ENCODE measurements at places on chromosomes 11 and 22.

GRCh38 chr11:11608783-11609232 is 13.0 kb downstream of the GALNT18 start:
- no peak for DNase-seq

DNA sequence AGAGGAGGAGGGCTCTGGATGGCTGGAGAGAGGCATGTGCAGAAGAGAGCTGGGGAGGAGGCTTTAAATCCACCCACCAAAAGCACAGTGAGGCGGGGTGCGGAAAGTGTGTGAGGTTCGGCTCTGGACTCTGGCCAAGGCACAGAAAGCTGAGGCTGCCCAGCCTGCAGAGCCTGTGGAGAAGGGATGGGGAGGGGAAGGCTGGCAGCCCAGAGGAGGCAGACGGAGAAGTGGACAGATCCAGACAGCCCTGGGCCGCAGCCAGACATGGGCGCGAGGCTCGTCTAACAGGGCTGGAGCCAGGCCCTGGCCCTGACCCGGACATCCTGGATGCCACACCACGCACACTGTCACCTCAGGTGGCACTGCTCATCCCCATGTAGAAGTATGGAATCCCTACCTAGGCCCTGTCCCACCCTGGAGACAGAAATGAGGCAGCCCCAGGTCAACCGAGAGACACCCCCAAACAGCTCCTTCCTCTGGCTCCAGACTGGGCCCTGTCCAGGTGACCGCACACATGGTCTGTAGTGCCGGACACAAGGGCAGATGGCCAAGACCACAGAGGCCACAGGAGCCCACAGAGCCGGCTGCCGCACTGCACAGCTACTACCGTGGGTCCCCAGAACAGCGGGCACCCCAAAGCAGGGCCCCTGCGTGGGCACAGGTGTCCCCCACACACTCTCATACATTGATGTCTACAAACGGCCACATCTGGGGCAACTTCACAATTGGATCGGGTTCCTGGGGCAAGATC is 16.6 kb upstream of the MOB2 start:
- DNase-seq, result no peak

DNA sequence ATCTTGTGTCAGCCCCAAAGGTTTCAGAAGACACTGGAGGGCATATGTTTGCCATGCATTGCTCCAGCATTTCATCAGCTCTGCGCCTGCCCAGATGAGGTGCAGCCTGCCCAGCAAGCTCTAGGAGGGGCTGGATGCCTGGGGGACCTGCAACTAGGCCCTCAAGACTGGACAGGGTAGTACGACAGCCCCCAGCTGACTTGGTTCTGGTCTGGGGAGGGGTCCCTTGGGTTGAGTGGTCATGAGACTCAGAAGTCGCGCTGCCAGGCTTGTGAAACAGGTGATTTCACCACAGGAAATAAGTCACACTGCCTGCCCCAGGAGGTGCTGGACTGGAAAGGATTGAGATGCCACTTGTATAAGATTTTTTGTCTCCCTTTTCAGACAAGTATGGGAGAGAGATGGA is 23.4 kb downstream of the TPBGL start:
- no peak for DNase-seq

DNA sequence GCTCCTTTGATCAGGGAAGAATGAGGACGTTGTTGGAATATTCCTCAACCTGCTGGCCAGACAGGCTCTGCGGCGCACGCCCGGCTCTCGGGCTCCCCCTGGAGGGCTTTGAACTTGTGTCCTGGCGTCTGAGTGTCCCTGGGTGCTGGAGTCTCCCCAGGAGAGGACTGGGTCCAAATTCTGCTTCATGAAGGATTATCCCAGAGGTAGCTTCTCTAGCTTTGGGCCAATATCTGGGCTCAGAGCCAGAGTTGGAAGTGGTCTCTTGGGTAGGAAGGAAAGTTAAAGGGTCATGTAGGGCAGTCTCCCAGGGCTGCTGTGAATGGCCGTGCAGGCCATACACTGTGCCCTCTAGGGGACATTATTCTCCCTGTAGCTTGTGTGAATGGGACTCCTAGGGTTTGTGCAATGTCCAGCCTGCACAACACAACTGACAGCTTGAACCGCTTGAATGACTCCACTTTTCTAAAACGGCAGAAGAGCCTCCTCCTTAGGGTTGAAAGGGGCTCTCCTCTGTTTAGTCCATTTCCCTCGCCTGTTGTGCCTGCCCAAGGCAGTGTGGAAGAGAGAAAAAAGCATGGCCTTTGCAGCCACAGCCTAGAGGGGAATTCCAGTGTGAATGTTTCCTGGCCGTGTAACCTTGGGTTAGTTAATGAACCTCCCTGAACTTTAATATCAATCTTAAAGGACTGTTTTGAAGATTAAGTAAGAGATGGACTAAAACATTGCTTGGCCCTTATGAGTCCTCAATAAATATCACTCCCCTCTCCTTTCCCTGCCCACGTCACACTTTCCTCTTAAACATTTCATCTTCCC is 111.2 kb upstream of the THY1 start:
- DNase-seq, result peak; percentile 12

DNA sequence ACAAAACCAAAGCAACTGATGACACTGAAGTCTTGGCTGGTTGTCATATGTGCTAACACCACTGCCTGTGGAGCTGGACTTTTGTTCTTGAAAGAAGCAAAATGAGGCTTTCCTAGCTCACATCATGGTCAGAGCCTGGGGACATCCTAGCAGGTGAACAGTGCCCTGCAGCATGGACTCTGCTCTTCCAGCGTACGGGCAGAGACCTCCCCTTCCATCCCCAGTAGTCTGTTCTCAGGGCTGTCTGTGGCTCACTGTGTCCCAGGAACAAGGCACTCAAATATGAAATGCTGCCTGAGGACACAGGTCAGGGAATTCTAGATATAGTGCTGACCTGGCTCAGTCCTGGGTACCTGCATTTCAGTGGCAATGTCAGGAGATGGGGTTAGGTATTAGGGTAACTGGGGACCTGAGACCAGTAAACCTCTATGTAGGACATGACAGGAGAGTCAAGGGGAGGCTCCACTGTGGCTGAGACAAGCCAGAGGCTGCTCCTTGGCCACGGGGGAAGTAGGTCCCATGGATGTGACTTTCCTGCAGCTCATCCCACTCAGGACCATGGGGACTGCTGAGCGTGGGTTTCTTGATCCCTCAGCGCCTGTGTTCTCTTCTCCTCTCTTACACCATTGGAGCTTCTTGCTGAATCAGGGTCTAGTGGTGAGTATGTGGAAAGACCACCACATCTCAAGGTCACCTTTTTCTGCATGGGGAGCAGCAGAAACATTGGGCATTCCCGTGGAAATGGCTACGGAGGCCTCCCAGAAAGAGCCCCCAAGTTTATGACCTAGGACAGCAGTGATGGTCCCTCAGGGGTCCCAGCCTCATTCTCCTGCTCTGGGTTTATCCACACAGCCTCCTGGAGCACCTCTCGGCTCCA is 80.1 kb downstream of the ZNF280B start:
- DNase-seq, result no peak

Data from glomerular endothelial cell (primary cell).